ENCODE measurements at places on chromosomes 6 and 20.

- DNase-seq, result no peak
Measured at GRCh38 chr6:27025351-27025750, 222.2 kb upstream of the PRSS16 start.

DNA sequence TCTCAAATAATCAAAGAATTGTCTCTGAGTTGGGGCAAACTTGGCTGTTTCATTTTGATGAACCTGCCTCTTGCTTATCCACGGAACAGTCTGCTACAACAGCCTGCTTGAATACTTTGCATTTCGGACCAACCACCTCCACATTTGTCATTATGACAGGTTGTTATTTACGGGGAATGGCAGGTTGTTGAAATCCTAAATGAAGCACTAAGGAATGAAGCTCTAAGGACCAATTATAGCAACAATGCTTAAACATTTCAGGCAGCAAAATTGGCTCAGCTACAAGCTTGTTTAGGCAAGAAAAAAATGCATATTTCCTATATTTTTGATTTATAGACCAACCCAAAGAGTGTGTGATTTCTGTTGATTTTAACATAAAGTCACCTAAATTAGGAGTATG lies 84.5 kb downstream of the MAP3K7 start:
- no peak for DNase-seq

DNA sequence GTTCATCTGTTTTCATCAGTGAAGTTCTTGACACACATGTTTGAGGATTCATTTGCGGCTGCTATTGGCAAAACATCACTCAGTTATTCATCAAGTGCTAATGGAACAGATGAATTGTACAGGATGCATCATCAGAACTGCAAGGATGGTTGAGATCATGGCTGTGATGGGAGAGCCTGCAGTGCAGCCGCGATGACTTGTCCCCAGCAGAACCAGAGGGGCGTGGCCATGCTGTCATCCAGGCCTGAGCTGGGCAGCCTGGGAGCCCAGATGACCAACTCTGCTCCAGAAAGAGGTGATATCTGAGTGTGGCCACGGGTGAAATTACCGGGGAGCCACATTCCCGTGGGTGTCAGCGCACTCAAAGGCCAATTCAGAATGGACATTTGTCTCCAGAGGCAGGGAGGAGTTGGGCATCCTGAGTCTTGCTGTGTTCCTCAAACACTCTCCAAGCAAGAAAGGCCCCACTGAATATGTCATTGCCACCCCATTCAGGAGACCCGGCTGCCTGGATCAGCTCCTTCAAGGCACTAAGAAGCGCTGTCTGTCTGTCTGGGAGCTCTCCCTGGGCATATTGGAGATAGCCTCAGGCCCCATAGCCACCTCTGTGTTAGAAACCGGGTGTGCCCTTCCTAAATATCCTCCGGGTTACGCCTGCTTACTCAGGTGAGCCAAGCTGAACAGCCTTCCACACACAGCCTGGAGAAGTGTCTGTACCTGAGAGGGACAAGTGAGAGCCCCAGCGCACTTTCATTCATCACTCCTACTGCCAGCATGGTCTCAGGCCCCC lies 66.7 kb downstream of the SYNDIG1 start:
- DNase-seq, result no peak

- no peak for DNase-seq
Measured at GRCh38 chr6:133710826-133711225, 178.1 kb upstream of the TCF21 start.

DNA sequence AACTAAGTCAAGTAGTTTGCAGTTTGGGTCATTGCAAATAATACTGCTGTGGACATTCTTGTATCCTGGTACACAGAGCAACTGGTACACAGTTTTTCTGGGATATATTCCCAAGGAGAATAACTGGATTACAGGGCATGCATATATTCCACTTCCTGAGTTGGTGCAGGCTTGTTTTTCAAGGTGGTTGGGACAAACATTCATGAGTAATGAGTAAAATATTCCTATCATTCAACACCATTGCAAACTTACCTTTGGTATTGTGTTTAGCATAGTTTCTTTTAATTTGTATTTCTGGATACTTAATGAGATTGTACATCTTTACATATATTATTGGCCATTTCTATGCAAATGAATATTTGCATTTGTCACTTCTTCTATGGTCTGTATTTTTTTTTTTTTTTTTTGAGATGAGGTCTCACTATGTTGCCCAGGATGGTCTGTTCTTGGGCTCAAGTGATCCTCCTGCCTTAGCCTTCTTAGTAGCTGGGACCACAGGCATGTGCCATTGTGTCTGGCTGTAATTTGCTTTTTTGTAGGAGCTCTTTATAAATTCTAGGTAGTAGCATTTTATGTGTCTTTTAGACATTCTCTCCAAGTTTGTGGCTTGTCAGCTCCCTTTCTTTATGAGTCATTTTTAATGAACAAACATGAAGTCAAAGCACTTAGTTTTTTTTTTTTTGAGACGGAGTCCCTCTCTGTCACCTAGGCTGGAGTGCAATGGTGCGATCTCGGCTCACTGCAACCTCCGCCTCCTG lies 158.7 kb downstream of the SOX4 start:
- no peak for DNase-seq

GRCh38 chr6:5468586-5468985 lies 207.3 kb downstream of the FARS2 start:
- DNase-seq, result no peak

DNA sequence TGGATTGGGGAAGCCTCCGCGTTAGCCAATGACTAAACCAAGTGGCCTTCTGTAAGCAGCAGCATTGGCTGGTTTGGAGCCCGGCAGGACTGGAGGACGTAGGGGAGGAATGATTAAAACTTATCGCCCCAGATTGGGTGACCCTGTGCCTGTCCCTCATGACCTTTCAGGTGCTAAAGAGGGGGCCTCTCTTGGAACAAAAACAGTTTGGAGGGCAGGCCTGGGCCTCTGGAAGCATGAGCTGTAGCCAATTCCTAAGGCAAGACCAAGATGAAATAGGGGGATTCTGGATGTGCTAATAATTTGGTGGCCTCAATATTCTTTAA lies 1.4 kb downstream of the GMPR start:
- DNase-seq, result no peak

DNA sequence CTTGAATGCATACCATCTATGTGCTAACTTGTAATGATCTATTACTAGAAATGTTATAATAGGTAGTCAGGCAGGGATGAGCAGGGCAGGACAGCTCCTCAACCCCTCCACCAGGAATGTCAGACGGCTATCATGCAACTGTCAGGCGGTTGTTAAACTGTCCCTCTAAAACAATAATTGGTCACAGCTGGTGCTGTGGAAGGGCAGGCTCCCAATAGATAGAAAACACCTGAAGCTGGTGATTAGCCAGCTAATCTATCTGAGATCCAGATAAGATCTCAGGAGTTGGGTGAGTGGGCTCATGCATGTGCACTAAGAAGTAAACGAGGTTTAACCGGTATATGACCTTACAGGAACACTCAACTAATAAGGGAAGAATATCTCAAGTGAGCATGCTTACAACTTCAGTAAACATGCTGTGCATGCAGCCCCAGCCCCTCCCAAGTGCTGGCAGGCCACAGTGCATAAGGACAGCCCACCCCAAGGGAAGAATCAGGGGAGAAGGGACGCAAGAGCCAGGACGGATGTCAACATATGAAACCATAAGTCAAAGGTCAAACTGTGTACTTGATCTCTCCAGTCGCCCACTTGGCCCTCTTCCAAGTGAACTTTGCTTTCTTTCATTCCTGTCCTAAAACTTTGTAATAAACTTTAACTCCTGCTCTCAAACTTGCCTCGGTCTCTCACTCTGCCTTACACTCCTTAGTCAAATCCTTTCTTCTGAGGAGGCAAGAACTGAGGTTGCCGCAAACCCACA lies 566.2 kb upstream of the NRSN1 start:
- DNase-seq, result no peak

DNA sequence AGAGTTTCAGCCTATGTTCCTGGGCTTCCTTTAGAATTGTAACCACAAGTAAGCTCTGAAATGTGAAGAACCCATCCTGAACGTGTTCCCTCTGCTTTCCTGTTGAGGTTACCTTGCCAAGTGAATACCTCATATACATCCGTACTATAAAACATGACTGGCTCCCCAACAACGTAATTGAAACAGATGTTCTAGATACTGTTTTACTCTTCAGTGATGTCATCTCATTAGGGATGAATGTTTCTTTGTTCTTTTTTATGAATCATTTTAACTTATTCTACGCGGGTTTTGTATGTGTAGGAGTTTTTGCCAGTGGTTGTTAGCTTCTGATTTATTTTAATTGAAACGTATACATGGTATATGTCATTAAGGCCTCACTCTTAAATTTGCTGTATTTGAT lies 166.8 kb downstream of the SAMD5 start:
- DNase-seq, result no peak

DNA sequence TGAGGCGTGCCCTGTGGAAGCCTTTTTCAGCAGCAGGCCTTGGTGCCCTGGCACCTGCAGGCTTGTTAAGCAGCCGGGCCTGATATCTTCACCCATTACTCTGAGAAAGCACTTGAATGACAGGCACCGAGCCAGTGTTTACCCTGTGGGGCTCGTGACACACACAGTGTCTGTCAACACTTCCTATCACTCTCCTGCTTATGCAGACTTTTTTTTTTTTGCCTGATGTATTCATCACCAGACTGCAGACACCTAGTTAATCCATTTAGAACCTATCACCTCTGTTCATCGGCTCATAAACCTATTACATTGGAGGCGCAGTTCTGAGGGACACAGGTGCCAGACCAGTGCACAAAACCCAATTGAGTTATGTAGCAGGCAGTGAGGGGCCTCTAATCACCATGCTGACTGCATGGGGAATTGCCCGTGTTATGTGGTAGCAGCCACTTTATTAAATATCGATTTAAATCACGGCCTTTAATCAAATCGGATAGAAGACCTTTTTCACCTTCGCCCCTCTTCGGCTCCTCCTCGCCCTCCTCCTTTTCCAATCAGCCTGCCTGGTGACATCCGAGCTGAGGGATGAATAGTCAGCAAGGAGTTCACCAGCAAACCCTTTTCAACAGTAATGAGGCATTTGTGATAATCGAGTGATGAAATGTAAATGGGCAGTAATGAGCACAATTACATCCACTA lies 962.9 kb upstream of the SLC35B3 start:
- no peak for DNase-seq

GRCh38 chr6:146253691-146254090 lies 224.8 kb downstream of the GRM1 start:
- DNase-seq, result no peak

DNA sequence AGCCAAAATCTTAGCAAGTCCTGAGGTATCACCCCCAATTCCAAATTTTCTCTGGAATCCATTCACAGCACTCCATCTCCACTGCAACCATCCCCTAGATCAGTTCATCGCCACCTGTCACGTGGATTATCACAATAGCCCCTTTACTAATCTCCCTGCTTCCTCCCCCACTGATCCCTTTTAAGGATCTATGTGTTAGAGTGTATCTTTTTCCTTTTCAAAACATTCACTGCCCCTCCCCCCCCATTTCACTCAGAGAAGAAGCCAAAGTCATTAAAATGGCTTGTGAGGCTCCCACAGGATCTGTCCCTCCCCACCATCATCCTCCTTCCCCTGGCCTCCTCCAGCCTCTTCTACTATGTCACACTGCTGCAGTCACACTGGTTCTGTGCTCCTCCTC lies 18.4 kb upstream of the SPAG4 start:
- no peak for DNase-seq

Data from Karpas-422 (cell line).